ENCODE measurements at places on chromosomes 11 and 22.

- peak; percentile 47 for DNase-seq
Measured at GRCh38 chr11:8459711-8460399, 134.2 kb downstream of the STK33 start.

GRCh38 chr11:127531167-127531566 is 530.6 kb upstream of the KIRREL3 start:
- no peak for DNase-seq

DNA sequence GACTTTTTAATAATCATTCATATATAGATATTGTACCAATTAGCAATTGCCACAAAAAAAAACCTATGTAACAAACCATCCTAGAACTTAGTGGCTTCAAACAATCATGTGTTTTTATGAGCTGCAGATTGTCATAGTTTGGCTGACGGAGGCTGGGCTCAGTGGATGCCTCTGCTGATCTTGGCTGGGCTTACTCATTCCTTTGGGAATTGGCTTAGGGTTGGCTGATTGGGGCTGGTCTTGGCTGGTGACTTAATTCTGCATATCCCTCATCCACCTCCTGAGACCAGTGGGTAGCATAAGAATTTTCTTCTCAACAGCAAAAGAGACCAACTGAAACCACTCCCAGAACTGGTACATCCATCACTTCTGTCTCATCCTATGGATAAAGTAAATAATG is 57.9 kb upstream of the PHF21B start:
- no peak for DNase-seq

GRCh38 chr22:47811971-47812370 is 1049.5 kb downstream of the TBC1D22A start:
- DNase-seq: no peak

- DNase-seq: no peak
Measured at GRCh38 chr11:24748261-24748660, 251.4 kb downstream of the LUZP2 start.

GRCh38 chr11:132587716-132588115 is 944.6 kb downstream of the OPCML start:
- no peak for DNase-seq

GRCh38 chr11:64139049-64139448 is 26.9 kb downstream of the MACROD1 start:
- DNase-seq: no peak

- DNase-seq: no peak
Measured at GRCh38 chr11:59267196-59267595, 54.5 kb upstream of the MPEG1 start.

GRCh38 chr11:3613998-3614741 is 27.6 kb downstream of the ART5 start:
- DNase-seq: no peak

DNA sequence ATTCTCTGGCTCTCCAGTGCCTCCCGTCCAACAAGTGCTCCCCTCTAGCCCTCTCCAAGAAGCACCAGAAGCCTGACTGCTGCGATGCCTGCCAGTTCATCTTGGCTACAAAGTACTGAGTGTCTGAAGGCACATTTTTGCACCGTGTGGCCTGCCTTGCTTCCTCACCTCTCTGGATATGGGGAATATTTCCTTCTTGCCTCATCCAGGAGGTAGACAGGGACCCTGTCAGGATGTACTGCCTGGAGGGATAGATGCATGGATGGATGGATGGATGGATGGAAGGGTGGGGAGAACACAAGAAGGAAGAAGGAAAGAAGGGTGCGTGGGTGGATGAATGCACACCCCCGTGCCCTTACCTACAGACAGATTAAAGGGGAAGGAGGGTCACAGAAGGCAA is 27.6 kb downstream of the KCTD17 start:
- DNase-seq: no peak

DNA sequence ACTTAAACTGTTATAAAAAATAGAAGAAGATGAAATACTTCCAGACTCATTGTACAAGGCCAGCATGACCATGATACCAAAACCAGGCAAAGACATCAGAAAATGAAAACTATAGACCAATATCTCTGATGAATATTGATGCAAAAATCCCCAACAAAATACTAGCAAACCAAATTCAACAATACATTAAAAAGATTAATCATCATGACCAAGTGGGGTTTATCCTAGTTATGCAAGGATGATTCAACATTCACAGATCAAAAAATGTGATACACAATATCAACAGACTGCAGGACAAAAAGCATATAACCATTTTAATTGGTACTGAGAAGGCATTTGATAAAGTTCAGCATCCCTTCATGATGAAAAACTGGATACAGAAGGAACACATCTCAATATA is 824.5 kb upstream of the RAG2 start:
- no peak for DNase-seq

GRCh38 chr22:32808038-32808445 is 6.5 kb downstream of the TIMP3 start:
- no peak for DNase-seq

- DNase-seq: no peak
Measured at GRCh38 chr22:29883775-29884097, 762 bp downstream of the MTMR3 start.

- DNase-seq: no peak
Measured at GRCh38 chr11:120025606-120026335, 112.1 kb downstream of the TRIM29 start.

GRCh38 chr11:10116588-10116987 is 177.4 kb downstream of the SBF2 start:
- DNase-seq: no peak

- no peak for DNase-seq
Measured at GRCh38 chr11:75279273-75279672, 38.7 kb downstream of the TPBGL start.

DNA sequence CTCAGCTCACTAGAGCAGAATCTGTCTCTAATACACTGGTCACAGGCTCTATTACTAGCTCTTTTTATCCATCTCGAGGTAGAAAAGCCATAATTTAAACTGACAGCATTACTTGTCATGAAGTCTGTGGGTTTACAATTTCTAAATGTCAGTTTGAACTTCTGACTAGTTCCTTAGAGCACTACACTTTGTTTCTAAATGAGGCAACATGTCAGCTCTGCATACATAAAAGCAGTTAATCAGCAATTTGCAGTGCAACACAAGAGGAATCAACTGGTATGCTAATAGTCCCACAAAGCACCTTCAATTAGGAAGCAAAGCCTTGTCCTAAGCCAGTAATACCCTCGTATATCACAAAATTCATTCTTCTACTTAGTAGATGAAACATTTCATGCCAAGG is 321.3 kb downstream of the TTC28 start:
- peak; percentile 22 for DNase-seq

- DNase-seq: no peak
Measured at GRCh38 chr11:117931331-117931950, 2.2 kb upstream of the TMPRSS13 start.

GRCh38 chr11:47001781-47002181 is 65.2 kb downstream of the CSTPP1 start:
- peak; percentile 68 for DNase-seq

DNA sequence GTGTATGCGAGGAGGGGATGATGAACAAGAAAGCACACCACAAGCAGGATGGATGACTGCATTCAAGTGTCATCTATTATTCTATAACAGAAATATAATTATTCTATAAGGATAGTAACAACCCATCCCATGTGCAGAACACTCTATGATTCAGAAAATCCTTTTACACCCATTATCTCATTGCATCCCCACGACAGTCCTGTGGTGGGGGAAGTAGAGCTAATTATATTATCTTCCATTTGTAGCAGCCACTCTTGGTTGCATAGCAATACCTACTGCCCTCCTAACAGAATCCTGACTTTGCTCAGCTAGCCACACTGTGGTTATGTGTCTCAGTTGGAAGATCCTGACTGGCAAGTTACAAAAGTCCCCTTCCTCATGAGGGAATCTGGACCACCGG is 406.5 kb upstream of the NARS2 start:
- no peak for DNase-seq

DNA sequence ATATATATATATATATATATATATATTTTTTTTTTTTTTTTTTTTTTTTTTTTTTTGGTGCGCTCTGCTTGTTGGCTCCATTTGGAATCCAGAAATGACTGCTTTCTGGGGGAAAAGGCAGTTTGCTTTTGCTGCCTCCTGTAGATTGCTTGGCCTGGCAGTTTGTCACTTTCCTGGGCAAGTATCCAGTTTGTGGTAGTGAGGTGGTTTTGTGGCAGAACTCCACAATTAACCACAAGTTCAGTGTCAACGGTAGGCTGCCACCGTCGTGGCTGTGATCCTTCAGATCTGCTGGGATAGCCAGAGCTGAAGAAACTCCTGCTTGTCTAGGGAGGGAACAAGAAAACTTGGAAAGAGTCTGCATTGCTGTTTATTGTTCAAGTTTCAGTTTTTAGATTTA is 5.0 kb upstream of the PDE3B start:
- DNase-seq: no peak

- no peak for DNase-seq
Measured at GRCh38 chr11:87954476-87954875, 220.8 kb downstream of the RAB38 start.

GRCh38 chr11:21229224-21229623 is 559.8 kb downstream of the NELL1 start:
- no peak for DNase-seq

- peak; percentile 47 for DNase-seq
Measured at GRCh38 chr11:41245704-41246398, 213.6 kb downstream of the LRRC4C start.

- no peak for DNase-seq
Measured at GRCh38 chr22:36753120-36753802, 22.7 kb downstream of the IFT27 start.

GRCh38 chr11:2289350-2289749 is 12.4 kb downstream of the C11orf21 start:
- DNase-seq: no peak

DNA sequence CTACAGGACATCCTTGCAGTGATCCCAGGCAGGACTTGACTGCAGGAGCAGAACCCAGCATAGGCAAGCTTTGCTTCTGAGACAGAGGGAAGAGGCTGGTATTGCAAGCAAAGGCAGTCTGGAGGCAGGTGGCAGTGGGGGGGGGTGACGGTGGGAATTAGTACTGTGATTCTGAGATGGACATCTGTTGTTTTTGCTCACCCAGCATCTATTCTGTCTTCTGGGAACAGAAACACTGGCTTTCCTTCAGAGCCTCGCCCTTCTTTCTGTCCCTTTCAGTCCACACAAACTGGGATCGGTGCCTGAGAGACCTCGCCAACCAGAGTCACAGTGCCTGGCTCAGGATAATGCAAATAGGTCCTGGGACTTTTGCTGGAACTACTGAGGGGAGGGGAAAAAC is 31.2 kb upstream of the RASL10A start:
- DNase-seq: peak; percentile 36

DNA sequence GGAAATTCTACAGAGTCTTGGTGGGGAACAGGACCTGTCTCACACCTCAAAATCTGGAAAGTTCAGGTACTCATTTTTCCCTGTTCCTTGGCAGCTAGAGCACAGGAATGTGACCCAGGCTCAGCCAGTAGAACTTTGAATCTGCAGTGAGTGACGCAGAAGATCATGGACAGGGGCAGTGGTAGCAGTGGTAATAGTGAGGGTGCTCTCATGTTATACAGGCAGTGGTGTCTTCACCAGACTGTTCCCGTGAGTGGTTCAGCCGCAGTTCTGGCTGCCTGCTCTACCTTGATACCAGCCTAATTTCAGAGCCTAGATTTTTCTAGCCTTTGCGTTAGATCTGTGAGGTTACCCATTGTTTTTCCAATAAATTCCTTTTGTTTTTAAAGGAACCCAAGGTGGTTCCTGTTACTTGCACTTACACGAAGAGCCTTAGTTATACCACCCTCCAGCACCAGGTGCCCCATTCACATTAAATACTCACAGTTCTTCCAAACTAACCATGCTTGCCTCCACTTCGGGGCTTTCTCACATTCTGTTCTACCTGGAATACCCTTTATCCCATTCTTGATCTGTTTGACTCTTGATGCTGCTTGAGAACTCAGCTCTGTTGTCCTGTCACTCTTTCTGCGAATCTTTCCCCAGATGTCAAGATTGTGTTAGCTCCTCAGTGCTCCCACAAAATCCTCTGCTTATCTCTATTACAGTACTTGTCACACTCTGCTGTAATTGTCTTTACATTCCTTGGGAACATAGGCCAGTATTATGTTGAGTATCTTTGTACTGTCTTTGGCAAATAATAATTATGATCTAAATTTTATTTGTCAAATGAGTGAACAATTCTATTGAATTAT is 47.8 kb downstream of the SWAP70 start:
- no peak for DNase-seq

GRCh38 chr11:134599299-134599771 is 187.3 kb upstream of the B3GAT1 start:
- DNase-seq: no peak

- no peak for DNase-seq
Measured at GRCh38 chr11:114136686-114137640, 77.5 kb downstream of the ZBTB16 start.

DNA sequence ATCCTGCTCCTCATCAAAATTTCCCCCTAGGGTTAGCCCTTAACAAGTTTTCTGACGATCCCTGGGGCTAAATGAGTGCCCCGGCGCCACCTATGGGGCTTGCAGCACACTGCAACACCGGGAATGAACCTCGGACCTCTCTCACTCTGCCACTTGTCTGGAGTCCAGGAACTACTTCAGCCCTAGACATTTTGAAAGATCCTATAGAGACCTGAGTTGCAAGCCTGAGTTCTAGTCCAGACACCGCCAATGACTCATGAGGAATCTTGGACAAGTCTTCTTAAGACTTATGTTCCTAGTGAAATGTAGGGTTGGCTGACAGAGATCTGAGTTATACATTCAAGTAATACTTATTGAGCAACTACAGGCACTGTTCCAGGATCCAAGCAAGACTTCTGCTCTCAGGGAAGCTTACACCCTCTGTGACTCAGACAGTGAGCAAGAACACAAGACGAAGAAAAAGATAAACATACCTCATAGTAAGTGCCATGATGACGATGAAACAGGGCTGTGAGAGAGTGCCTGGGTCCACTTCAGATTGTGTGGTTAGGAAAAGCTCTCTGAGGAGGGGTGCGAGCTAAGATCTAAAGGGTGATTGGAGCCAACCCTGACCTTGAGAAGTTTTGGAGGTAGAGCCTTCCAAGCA is 10.2 kb upstream of the STK33 start:
- DNase-seq: peak; percentile 83

GRCh38 chr11:59254286-59254685 is 41.6 kb upstream of the MPEG1 start:
- DNase-seq: no peak

DNA sequence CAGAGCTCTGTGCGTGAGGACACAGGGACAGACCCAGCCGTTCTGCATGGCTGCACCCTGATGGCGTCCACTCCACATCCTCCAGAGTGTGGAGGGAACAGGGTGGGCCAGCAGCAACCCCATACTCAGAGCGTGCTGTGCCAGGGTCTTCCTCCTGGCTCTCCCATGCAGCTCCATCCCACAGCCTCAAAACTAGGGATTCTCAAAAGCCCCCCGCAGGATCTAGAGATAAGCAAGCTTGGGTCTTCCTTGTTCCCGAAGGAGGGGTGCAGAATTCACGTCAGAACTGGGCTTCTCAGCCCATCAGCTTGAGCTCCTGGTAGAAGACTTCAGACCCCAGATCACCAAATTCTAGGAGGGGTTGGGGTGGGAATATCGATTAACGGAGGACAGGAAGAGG is 858.8 kb downstream of the TBC1D22A start:
- DNase-seq: no peak
